Fibroblast of skin of right quadriceps (primary cell): ENCODE measurements at places on chromosomes 3 and 15.
A peak's percentile ranks its signal among the peaks of the same experiment; 100 is the strongest.

- no peak for DNase-seq
These were observed 36.6 kb downstream of the AMOTL2 start for GRCh38 chr3:134337511-134338200.

- peak; percentile 99 for DNase-seq
These were observed at the start of gene SACM1L for GRCh38 chr3:45688882-45689786. Gene SACM1L (plus strand): TSS chr3:45689396. CDS start chr3:45689466, 70 bp downstream.

- DNase-seq = peak; percentile 32
These were observed 12.7 kb upstream of the TSPAN3 start for GRCh38 chr15:77083381-77084160.

- no peak for DNase-seq
These were observed 1398.0 kb upstream of the ALCAM start for GRCh38 chr3:103968751-103969150.

GRCh38 chr15:74129586-74130154, 716 bp upstream of the ISLR2 start:
- no peak for DNase-seq

- DNase-seq = no peak
These were observed 82.7 kb downstream of the MYO5A start for GRCh38 chr15:52445954-52446353.

- no peak for DNase-seq
These were observed 193.8 kb downstream of the ZBTB20 start for GRCh38 chr3:114953215-114953799.

DNA sequence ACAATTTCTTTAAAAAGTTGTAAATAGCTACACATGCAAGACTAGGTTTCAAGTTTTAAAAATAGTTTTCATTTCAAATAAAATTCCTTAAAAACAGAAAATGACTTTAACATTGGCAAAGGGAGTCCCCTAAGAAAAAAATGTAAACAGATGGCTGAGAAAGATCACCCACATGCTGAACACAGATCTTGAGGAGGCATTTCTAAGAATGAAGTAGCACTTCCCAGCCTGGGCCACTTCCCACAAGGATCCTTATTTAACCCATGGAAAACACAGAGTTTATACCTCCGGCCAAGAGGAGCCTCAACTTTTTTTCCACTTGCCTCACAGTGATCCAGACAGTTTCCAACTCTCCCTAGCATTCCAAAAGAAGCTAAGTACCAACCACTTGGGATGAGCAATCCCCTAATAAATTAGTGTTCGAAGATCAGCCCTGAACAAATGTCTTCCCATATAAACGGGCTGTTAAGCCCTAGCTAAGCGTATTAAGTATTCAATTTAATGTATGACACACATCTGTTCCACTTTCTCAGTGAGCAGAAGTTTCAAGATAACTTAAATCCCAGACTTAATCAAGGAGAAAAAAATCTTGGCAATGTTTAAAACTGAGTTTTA, 61.4 kb downstream of the GADL1 start:
- no peak for DNase-seq

DNA sequence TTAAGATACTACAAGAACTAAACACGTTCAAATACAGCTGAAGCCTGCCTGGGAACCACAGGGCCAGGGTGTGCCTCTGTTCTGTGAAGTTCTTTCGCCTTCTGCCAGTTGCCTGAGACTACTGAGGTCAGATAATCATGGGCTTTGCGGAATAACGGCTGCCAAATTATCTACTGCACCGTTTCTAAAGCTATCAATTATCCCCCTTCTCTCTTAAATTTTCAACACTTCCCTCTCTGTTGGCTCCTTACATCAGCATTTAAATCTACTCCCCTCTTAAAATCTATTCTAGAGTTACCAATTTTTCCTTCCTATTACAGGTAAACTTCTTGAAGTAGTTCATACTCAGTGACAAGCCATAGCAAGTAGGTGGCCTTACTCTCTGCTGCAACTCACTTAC, 6.2 kb upstream of the NEO1 start:
- no peak for DNase-seq

- DNase-seq = no peak
These were observed 488.3 kb upstream of the GOLIM4 start for GRCh38 chr3:168583977-168584376.

GRCh38 chr3:15467227-15468181, 40.1 kb downstream of the EAF1 start:
- DNase-seq = no peak

DNA sequence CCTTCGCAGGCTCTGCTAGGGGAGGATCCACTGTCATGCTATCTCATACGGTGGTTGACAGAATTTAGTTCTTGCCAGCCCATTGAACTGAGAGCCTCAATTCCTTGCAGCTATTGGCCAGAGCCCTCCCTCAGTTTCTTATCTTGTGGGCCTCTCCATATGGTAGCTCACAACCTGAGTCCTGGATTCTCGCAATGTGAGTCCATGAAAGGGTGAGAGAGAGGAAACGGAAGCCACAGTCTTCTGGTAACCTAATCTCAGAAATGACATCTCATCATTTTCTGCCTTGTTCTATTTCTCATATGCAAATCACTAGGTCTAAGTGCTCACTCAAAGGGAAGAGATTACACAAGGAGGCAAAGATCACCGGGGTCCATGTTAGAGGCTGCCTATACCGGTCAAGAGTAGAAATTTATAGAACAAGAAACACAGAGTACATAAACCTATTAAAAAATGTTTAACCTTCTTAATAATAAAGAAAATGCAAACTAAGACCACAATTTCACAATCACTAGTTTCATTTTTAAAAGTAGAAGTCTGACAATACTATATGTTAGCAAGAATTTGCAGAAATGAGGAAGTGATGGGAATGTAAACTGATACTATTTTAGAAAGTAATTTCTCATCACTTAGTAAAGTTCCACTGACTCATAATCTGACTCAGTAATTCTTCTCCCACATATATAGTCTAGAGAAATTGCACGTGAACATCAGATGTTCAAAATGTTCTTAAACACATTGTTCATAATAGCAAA, 378.4 kb upstream of the AGTR1 start:
- DNase-seq = peak; percentile 87

- peak; percentile 87 for DNase-seq
These were observed 31.2 kb downstream of the DPH6 start for GRCh38 chr15:35514759-35515158.

DNA sequence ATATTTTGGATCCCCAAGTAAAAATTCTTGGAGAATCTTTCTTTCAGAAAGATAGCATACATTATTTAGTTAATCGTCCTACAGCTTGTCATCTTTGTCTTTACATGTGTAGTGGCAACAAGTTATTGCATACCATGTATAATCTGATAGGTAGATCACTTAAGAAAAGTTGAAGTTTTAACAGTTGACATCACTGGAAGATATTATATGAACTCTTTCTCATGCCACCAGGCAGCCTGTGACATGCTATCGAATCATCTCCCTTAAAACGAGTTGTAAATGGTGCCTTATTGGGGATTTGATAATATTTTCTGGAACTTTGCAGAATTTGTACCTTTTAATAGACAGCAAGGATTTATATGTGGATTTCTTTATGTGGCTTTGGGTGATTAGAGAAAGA, 8.7 kb downstream of the U2SURP start:
- no peak for DNase-seq

GRCh38 chr3:136632625-136633081, 119.5 kb downstream of the STAG1 start:
- DNase-seq = no peak

DNA sequence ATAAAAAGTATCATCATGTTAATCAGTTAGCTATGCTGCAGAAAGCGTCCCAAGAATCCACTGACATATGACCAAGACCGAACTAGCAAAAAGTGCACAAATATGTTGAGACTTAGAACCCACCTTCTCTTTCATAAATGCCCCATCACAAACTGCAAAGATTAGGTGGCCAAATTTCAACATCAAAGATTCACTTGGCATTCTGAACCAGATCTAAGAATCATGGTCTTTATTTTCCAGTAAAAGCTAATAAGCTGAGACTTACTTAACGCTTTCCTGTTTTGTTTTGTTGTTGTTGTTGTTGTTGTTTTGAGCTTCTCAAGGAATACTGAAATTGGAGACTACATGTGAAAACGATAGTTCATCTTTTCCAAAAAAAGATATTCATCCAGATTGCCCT, 62.4 kb downstream of the ZBTB20 start:
- DNase-seq = no peak

- no peak for DNase-seq
These were observed 45.4 kb downstream of the CERS3 start for GRCh38 chr15:100483370-100483769.

DNA sequence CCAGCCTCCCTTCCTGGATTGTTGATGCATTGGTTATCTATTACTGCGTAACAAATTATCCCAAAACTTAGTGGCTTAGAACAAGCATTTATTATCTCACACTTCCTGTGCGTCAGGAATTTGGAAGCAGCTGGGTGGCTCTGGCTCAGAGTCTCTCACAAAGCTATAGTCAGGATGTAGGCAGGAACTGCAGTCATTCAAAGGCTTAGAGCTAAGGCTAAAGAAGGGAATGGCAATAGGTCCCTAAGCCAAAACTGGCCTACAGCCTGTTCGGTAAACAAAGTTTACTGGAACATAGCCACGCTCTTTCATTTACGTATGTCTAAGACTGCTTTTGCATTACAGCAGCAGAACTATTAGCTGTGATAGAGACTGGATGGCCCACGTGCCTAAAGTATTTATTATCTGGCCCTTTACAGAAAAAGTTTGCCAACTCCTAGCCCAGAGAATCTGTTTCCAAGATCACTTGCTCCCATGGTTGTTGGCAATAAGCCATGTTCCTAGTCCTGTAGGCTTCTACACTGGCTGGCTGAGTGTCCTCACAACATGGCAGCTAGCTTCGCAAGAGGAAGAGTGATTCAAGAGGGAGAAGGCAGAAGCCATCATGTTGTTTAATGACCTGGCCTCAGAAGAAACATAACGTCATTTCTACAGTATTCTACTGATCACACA, 132.4 kb downstream of the SNRK start:
- DNase-seq = no peak

DNA sequence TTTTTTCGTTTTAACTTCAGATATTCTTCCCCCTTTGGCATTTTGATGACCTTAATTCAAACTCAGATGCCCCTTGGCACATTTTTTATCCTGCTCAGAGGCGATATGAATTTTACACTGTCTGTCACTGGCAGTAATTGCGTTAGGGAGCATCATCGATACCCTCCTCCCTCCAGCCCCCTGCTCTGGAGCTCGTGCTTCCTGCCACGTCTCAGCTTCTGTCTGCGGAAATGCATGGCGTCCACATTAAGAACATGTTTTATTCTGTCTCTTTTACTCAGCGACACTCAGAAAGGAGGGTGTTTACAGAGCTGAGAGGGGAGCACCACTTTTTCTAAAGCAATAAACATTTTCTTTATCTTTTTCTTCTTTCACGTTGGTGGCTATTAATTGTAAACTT, 254.2 kb downstream of the EBLN2 start:
- DNase-seq = no peak

DNA sequence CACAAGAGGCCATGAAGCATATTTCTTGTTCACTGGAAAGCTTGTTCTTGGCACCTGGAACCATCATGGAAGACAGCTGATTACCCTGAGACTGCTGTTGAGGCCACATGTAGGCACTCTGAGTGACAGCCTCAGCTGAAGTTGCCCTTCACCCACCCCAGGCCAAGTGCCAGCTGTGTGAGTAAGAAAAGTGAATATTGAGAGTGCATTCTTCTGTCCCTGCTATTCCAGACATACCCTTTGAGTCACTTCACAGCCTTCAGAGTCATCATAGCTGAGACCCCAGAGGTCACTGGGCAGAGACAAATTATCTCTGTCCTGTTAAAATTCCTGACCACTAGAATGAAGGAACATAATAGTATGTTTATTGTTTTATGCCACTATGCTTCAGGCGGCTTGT, 79.6 kb downstream of the NFKBIZ start:
- DNase-seq = peak; percentile 60

DNA sequence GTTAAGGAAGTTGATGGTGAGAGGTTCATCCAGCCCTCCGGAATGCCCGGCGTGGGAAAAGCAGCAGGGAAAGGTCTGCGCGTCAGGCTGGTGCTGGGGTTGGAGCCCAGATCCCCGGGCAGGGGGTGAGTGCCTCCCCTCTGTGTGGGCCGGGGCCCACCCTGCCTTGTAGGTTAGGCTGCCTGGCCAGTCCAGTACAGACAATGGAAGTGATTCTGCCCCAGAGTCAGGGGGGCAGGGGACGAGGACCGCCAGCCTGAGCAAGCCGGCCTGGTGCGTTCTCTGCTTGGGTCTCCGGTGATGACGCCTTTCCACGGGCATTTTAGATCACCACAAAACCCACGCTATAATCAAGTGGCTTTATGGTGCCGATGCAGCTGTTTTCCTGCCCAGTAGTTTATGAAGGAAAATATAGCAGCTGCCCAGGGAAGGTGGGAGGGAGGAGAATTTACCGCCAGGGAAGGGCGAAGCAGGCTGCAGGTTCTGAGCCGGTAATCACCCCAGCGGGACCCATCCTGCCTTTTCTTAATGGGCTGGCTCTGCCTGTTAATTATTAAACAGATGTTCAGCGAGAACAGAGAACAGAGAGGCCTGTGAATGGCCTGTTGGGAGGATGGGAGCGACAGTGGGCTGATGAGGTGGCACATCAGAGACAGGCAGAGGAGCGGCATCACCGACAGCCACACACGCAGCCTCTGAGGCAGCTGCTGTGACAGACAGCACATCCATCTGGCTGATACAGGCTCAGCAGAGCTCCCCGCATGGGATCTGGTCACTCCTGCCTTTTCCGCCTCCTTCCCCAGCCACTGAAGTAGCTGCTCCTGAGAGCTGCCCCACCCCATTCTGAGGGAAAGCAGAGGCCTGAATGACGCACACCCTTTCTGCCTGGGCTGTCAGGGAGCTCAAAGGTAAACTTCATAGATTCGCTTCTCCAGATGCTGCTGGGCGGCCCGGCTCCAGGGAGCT, 35.2 kb downstream of the BDH1 start:
- peak; percentile 62 for DNase-seq

GRCh38 chr3:4834403-4834866, 144.8 kb upstream of the BHLHE40 start:
- DNase-seq = no peak

- no peak for DNase-seq
These were observed 939.4 kb downstream of the MCTP2 start for GRCh38 chr15:95170561-95171380.

DNA sequence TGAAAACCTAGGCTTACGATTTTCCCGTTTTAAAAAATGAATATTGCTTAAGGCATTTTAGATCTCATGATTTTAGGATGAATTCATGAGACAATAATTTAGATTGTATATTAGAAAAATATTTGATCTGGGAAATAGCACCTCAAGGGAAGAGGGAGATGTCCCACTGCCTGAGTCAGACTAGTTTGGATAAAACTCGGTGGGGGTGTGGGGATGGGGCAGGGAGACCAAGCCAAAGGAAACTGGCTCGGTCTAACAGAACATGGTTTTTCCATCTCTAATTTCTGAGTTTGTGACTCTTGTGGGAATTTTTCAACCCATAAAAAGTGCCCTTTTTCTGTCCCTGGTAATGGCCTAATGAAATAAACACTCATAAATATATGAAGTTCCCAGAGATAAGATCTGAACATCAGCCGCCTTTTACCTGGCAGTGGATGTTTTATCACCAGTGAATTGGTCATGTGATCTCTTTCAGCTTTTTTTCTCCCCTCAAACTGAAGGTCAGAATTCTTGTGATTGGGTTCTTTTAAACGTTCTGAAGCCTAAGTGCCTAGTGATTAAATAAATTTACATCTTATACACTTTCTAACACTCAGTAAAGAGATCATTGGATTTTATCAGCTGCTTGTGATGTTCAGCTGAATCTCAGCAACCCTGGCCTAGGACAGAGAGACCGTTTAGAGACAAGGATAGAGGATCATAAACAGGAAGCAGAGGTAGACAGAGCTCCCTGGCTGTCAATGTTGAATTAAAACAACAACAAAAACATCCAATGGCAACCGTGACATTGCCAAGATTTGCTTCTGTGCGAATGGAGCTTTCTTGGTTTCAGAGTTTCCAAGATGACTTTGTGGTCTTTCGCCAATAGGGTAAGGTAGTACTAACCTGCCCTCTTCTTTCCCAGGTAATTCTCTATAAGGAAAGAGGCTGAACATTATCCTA, 1038.2 kb downstream of the MCTP2 start:
- no peak for DNase-seq
